Non-pigmented ciliary epithelial cell (primary cell): ENCODE measurements at places on chromosomes 6 and 20.

GRCh38 chr6:151514000-151514730 lies 20.3 kb downstream of the CCDC170 start:
- DNase-seq: no peak

- DNase-seq: no peak
These were observed 8.6 kb downstream of the IPCEF1 start for GRCh38 chr6:154347981-154348380.

GRCh38 chr20:63751471-63752271 lies 12.1 kb downstream of the SLC2A4RG start:
- DNase-seq: no peak

- DNase-seq: no peak
These were observed 24.1 kb upstream of the MYLIP start for GRCh38 chr6:16104624-16105433.

DNA sequence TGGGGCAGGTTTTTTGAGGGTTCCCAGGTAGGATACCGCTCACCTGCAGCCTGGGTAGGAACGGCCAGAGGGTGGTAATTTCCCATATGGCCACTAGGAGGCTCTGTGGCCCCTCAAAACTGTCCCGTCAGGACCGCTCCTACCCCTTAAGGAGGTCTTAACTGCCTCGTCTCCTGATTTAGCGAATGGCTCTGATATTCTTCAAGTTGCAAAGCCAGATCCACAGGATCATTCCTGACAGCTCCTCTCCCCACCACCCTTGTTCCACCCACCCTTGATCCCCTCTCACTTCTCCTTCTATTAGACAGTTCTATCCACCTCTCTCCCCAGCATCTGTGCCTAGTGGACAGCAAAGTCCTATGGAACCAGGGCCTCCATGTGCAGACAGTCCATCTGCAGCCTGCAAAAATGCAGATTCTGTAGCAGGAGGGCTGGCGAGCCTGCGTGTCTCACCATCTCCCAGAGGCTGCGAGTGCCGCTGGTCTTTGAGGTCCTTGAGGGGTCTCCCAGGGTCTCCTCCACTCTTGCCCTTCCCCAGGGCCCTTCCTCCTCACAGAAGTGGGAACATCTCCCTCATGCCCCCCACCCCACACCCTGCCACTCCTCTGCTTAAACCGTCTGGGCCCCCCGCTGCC lies 34.3 kb upstream of the ZBP1 start:
- peak; percentile 14 for DNase-seq

GRCh38 chr20:25574411-25574810 lies 10.9 kb downstream of the NINL start:
- DNase-seq: no peak

DNA sequence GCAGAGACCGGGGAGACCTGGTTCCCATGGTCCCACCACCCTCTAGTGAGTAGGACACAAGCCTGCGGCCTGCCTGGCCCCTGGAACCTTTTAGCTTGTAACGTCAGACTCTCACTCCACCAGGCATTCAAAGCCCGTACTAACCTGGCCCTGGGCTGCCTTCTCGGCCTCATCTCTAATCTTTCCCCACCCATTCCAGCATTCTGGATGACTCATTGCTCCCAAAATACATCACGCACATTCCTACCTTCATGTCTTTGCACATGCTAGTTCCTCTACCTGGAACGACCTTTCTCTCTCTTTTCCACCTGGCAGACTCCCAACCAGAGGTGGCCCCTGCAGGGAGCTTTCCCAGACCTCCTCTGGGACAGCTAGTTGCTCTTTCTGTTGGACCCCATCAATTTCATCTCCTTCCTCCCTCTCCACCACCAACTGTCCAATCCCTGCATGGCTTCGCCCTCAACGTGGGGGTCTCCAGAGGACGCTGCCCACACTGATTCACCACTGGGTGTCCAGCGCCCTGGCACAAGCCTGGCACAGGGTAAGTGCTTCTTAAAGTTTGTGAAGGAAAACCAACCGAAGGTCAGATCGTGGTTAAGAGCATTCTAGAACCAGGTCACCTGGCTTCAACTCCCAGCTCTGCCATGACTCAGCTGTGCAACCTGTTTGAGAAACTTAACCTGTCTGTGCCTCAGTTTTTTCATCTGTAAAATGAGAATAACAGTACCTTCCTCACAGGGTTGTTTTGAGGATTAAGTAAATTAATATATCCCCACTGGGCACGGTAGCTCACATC lies 35.2 kb downstream of the JPH2 start:
- DNase-seq: no peak

GRCh38 chr6:3228771-3229565 lies 1.5 kb upstream of the TUBB2B start:
- no peak for DNase-seq

DNA sequence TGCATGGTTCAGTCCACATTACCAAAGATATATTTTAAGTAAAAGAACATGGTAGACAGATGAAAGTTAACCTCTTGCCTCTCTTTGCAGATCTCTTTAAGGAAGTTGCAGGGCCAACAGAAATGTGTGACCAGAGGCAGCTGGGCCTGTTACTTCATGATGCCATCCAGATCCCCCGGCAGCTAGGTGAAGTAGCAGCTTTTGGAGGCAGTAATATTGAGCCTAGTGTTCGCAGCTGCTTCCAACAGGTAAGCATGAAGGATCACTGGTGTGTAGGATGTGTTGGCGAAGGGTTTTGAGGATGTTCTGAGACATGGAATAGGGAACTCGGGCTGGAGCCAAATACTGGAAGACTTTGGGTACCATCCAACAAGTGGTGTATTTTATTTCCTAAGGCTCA lies 508.6 kb downstream of the UTRN start:
- DNase-seq: no peak

GRCh38 chr6:16635810-16636602 lies 125.3 kb downstream of the ATXN1 start:
- DNase-seq: peak; percentile 52

DNA sequence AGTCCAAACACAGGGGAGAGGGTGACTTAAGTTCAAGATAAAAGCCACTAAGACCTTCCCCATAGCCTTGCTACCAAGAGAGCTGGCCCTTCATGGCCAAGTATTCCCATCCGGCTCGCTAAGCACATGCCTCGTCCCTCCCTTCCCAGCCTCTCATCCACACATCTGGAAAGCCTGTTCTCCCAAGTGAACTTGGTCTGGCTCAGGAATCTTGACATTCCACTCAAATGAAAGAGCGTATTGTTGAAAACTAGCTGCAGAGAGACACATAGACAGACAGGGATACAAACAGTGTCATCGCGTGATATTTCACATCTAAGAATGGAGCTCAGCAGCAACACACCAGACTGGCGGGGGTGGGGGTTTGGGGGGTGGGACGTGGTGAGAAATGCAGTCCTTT lies 182.8 kb upstream of the FOXQ1 start:
- no peak for DNase-seq

DNA sequence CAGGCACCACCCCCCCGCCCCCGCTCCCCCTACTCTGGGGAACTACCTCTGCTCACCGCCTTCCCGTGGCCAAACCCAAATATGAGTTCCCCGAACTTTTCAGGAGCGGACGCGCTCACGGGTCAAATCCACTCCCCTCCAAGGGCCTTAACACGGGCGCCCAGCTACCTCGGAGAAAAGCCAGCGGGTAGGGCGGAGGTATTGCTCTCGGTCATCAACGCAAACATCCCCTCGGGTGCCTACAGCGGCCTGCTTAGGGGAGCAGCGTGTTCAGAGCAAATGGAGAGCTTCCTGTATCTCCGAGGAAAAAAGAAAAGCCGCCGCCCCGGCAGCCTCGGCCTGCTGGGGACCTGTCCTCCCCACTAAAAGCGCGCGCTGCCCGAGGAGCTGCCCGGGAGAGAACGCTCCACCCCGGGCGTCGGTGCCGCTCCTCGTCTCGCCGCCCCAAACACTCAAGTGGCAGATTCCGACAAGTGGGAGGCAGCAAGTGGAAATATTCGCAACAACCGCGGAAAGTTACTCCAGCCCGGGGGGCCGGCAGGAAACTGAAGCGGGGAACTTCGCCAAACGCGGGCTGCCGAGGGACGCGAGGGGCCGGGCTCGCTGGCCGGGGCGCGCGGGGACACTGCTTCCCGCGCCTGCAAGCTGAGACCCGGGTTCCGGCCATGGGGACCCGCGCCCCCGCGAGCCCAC lies 699 bp downstream of the PTPRT start:
- DNase-seq: no peak

- DNase-seq: no peak
These were observed 5.5 kb upstream of the PCMTD2 start for GRCh38 chr20:64250027-64250426.

DNA sequence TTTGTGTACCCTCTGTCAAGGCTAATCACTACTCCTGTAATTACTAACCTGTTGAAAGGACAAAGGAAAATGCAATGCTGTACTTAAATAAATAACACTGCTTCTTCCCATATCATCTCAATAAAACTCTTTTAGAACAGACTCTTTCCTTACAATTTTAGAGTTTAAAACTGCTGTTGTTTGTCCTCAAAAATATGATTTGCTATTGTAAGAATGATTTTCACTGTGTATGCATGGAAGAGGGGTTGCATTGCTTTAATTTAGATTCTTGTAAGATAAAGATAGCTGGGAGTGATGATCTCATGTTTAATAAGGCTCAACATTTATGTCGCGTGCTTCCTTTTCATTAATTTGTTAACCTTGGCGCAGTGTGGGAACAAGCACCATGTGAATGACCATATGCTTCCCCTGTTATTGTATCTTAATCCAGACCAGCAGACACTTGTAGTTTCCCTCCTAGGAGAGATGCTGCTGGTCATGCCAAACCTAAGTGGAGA lies 89.8 kb upstream of the ATXN1 start:
- no peak for DNase-seq

DNA sequence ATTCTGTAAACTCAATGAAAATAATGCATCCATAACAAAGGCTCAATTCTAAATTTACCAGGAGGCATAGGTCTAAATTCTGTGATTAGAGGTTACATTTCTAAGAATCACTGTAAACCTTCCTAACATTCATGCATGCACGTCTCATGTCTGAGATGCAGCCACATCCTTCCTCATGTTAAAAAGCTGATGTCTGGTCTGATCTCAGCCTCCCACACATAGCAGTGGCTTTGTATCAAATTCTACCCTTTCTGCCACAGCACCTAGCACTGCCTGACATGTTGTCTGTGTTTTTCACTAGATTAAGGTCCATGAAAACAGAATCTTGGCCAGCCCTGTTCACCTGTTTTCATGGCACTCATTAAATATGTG lies 171.1 kb downstream of the WDR27 start:
- DNase-seq: no peak

DNA sequence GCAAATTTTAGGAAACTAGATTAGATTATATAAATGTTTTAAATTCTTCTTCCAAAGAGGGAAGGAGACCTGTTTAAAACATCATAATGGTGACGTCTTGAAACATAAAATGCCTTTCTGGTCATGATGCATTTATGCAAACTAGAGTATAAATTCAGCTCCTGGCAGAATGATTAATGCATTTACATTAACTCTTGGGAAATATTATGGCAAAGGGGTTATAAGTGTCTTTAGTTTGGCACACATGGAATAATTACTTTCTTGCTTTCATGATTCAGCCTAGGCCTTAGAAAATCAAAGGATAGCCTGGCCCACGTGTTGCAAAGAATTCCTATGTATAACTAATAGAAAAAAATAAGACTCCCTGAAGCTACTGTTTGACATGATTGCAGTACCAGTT lies 639.2 kb downstream of the RFPL4B start:
- DNase-seq: no peak

- DNase-seq: no peak
These were observed 5.4 kb upstream of the SDCBP2 start for GRCh38 chr20:1334370-1334731.

- DNase-seq: no peak
These were observed 128.8 kb upstream of the DTNBP1 start for GRCh38 chr6:15791448-15792181.

GRCh38 chr6:28207510-28208110 lies 17.5 kb upstream of the ZSCAN9 start:
- no peak for DNase-seq

DNA sequence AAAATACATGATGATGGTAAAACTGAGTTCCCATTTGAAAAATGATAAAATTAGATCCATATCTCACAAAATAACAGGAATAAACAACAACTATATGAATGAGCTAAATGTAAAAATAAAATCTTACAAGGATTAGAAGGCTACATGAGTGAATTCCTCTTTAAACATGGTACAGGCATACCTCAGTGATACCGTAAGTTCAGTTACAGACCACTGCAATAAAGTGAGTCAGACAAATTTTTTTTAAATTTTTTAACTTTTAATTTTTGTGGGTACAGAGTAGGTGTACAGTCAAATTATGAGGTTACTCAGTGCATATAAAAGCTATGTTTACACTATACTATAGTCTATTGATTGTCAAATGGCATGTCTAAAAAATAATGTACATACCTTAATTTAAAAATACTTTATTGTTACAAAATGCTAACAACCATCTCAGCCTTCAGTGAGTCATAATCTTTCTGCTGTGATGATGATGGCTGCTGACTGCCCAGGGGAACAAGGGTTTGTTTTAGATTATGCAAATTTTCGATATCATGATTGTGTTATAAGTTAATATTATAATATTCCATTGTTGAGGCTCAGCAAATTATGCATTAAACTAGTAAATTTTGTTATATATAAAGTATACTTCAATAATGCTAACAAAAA lies 222.8 kb upstream of the RUNX2 start:
- peak; percentile 38 for DNase-seq

DNA sequence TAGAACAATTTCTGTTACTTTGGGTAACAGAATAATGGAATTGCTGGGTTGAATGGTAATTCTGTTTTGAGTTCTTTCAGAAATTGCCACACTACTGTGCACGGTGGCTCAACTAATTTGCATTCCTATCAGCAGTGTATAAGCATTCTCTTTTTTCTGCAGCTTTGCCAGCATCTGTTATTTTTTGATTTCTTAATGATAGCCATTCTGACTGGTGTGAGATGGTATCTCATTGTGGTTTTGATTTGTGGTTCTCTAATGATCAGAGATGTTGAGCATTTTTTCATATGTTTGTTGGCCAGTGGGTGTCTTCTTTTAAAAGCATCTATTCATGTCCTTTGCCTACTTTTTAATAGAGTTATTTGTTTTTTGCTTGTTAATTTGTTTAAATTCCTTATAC lies 846.8 kb downstream of the KIF16B start:
- DNase-seq: no peak

DNA sequence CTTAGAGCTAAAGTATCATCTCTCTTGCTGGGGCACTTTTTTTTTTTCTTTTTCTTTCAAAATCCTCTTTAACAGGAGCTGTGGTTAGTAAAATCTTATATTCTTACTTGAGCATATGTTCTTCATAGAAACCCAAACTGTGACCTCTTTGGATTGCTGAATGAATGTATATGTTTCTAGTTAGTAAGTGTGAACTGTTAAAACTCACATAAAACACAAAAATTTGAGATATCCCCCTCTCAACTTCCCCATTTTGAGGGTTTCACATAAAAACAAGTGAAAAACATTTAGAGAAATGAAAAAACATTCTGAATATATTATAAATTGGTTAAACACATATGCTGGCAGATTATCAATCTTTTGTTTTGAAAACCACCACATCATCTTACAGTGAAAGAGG lies 78.1 kb downstream of the INSM1 start:
- no peak for DNase-seq

DNA sequence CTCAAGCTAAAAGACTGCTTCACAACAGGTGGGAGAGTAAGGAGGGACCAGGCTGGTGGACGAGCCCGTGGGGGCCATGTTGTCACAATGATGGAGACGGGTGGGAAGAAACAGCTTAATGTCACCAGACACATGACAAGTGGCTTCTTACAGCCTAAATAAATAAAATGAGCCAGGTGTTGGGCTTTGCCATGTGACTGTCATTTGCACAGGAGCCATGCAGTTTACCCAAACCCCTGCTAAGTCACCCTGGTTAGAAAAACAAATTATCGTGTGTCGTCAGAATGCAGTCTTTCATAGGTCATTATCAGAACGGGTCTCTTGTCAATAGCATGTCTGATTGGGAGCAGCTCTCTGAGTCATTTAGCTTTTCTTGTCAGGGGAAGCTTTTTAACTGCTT lies 18.5 kb downstream of the BTBD3 start:
- DNase-seq: no peak
